ENCODE measurements at places on chromosomes 7 and 10. TPM values are rescaled to one million over a fixed set of nuclear protein-coding genes. Genes with fewer than 3 reads are reported as not detected.

DNA sequence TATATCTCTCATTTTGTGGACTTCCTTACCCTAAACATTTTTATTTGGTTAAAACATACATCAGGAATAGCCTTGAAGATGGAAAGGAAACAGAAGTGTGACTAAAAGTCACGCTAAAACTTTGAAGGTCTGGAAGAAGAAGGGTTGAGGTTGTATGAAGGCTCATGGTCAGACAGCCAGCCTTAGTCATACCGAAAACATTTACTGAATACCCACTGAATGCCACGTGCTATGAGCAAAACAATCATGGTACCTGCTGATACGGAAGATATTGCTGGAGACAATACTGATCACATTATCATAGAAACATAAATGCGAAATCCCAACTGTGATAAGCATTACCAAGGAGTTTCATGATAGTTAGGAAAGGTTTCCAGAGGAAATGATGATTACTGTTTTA lies 64.0 kb downstream of the PDZD8 start:
- no peak for DNase-seq

DNA sequence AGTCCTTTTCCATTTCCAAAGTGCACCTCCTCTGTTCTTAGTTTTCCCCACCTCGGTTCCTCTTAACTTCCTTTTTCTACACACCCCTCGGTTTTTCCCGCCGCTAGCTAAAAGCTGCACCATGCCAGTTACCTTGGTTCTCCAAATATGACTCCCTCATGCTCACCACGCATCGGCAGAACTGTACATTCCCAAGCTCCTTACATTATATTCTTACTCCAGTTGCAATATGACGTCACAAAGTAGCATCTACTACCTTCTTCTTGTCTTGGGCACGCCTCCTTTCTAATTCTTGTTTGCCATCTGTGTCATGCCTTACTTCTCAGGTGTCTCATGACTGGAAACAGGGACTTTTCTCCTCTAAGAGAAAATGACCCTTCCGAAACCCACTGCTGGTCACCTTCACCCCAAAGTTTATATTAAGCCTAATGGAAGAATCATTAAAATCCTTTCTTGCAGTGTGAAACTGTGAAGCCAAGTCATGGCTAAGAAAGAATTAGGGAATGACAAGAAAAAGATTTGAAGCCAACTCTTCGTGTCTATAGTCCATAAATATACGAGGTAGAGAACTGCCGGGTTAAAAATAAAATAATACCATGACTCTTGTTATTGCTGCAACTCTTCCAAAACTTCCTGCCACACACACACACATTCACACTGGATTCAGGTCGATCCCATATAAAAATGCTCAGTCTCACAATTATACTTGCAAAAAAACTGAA lies 1.7 kb downstream of the ESYT2 start:
- no peak for DNase-seq

- DNase-seq, result no peak
These were observed 37.1 kb upstream of the BICC1 start for GRCh38 chr10:58475322-58476277.

DNA sequence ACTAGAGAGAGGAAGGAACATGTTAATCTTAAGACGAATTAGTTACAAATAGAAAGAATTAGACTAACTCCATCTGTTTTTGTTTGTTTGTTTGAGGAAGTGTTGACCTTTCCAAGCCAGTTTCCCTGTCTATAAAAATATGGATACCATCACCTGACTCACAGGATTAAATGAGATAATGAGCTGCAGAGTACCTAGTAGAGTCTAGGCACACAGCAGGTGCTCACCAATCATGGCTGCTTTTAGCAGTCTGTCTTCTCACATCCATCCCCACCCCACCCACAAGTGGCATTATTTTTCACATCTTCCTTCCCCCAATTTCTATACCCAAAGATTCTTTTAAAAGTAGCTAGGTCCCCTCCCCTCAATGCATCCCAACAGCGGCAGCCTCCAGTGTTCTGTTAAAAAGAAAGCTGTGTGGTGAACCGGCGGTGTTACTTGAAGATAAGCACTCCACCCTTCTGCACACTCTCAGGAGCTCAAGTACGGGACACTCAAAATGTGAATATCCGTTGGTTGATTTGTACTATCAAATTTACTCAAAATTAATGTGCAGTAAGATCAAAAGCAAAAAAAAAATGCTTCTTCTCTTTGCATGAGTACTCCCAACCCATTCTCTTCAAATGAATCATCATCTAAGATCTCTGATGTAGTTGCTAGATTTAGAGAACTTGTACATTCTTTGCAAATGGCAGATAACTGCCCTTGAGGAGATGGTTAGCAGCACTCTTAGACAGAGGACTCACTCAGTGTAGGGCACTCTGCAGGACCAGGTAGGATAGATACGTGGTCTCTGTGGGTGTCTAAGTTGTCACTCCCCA lies 145.4 kb upstream of the ASAH2 start:
- DNase-seq, result no peak

DNA sequence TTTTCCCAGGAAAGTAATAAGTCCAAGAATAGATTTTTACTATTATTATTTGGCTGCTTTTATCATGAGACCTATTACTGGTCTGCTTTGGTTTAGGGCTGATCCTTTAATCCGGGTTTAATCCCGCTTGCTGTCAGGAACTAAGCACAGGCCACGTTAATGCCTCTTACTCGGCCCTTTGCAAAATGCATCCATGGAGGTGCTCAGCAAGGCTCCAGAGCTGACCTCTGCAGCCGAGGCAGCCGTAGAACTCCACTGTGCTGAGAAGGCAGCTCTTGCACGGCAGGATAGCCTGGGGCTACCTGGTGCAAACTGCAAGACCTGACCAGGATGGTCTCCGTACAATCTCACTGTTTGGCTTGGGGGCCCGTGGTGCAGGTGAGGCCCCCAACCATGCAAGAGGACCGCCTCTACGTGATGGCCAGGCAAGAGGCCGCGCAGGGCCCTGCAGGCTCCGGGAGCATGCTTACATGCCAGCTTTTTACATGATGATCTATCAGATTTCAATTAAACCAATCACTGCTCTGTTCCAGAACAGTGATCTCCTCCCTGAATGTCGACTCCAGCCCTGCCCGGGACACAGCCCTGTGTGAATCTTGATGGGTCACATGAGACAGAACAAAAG lies 10.4 kb upstream of the CALML3 start:
- DNase-seq, result no peak

ZNF853 gene
- 13.7 TPM for total RNA-seq

DNA sequence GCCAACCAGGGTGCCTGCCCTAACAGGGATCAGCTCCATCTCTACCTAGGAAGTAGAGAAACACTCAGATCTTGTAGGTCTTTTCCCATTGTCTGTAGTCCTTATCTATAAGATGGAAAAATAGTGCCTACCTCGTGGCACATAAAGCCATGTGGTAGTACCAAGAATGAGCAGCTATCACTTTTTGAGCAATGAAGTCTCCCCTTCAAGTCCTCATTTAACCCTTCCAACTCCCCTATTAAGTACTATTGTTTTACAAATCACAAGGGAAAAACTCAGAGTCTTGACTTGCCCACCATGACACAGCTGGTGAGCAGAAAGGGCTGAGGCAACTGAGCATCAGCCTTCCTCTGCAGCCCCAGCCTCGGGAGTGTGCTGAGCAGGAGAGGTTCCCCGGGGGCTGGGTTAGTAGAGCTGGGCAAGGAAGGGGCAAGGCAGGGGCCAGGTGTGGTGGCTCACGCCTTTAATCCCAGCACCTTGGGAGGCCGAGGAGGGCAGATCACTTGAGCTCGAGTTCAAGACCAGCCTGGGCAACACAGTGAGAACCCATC lies 3.3 kb downstream of the FRAT2 start:
- no peak for DNase-seq

- DNase-seq, result no peak
These were observed 60.6 kb upstream of the LAMB1 start for GRCh38 chr7:108063520-108063933.

DNA sequence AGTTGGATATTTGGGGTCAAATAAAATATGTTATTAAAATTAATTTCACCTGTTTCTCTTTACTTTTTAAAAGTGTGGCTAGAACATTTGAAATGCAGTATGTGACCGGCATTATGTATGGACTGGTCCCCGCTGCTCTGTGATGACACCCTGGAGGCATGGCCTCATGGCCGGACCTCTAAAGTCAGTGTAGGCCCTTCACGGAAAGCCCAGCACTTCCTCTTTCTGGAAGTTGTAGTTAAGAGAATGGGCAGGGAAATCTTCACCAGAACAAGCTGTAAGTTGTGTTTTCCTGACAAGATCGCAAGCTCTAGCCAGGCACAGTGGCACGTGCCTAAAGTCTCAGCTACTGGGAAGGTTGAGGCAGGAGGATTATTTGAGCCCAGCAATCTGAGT lies 38.3 kb upstream of the SRGN start:
- DNase-seq, result no peak

BMPER gene
- total RNA-seq, result 0.69 TPM

- DNase-seq, result no peak
These were observed 3.4 kb upstream of the PNPLA8 start for GRCh38 chr7:108529341-108529740.

- no peak for DNase-seq
These were observed 24.6 kb upstream of the HUS1 start for GRCh38 chr7:48004032-48004431.

CTAGE8 gene
- 8.9 TPM for total RNA-seq

GPC2 gene
- 65.2 TPM for total RNA-seq

- no peak for DNase-seq
These were observed 43.2 kb downstream of the VAX1 start for GRCh38 chr10:117094856-117095255.

GRM3 gene
- 1.4 TPM for total RNA-seq

GRCh38 chr10:55098452-55098851 lies 297.4 kb upstream of the PCDH15 start:
- no peak for DNase-seq

DNA sequence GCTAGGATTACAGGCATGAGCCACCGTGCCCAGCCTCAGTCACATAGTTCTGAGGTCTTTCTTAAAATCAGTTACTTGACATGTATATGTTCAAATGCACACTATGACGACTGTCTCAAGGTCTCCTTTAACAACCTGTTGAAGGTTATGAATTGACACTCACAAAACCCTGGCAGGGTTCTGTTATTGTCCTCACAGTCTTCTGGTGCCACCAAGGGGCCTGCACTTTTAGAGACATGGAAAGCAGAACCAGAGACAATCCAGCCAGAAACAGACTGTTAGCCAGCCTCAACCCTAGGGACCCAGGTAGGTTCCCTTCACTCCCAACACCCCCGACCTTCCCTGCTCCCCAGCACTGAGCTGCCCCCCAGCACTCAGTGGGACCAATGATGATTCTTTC lies 26.4 kb downstream of the TEX36 start:
- DNase-seq, result no peak

MYL10 gene
- total RNA-seq, result not detected

CTTNBP2 gene
- total RNA-seq, result 14.0 TPM

CCM2 gene
- total RNA-seq, result 43.0 TPM

SAMD9 gene
- 0.29 TPM for total RNA-seq

THNSL1 gene
- 6.5 TPM for total RNA-seq

GRCh38 chr10:14425034-14425433 lies 94.3 kb upstream of the FRMD4A start:
- no peak for DNase-seq

GRCh38 chr7:116576350-116577319 lies 51.8 kb downstream of the CAV1 start:
- DNase-seq, result no peak

SPDYE18 gene
- total RNA-seq, result 0.93 TPM

GRCh38 chr7:114647518-114647917 lies 232.9 kb downstream of the FOXP2 start:
- no peak for DNase-seq

ABCA13 gene
- total RNA-seq, result 0.07 TPM

- no peak for DNase-seq
These were observed 189.8 kb downstream of the CELF2 start for GRCh38 chr10:11207560-11207844.

GRCh38 chr10:117139581-117140524 lies 1.8 kb upstream of the VAX1 start:
- DNase-seq, result no peak

GRCh38 chr7:5598769-5599371 lies 175.2 kb upstream of the TNRC18 start:
- no peak for DNase-seq

TMEM130 gene
- 0.20 TPM for total RNA-seq

DNA sequence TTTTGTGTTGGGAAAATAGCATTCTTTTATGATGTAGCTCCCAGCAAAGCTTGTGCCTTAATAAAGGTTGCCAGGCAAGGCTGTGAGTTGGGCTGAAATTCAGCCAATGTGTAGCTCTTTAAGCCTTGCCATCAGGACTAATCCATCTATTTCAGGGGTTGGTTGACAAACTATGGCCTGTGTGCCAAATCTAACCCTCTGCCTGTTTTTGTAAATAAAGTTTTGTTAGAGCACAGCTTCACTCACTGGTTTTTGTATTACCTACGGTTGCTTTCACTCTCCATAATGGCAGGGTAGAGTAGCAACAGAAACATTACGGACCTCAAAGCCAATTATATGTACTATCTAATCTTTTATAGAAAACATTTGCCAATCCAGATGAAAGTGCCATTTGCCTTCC lies 638.1 kb upstream of the POT1 start:
- DNase-seq, result no peak

GRCh38 chr10:86261941-86262687 lies 104.5 kb downstream of the GRID1 start:
- DNase-seq, result peak; percentile 4

DNA sequence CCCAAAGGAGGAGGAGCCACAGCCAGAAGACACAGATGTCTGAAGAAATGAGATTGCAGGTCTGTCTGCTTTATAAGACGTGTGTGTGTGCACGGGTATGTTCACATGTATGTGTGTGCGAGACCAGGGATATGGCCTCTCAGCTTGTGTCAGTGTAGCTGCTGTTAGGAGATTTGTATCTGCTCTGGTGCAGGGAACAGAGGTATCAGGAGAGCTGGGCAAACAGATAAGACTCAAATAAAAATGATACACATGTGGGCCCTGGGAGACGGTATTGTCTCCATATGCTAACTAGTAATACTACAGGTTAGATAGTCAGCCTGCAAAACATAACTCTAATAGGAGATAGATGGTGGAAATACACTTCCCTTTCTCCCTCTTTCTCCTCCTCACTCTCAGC lies 161.0 kb downstream of the PLXNA4 start:
- DNase-seq, result no peak

GPNMB gene
- 0.98 TPM for total RNA-seq

VAX1 gene
- not detected for total RNA-seq

MSMB gene
- not detected for total RNA-seq
